Stimulated activated CD8-positive, alpha-beta memory T cell treated with anti-CD3 and anti-CD28 coated beads, Interleukin-2, amount 100 ng/mL, for 1 hour (primary cell): ENCODE measurements at places on chromosomes 13 and 19.

GRCh38 chr13:98651744-98652143 is 74.8 kb upstream of the STK24 start:
- DNase-seq = no peak

- peak; percentile 7 for DNase-seq
Measured at GRCh38 chr19:38142176-38143035, 81.6 kb downstream of the DPF1 start.

DNA sequence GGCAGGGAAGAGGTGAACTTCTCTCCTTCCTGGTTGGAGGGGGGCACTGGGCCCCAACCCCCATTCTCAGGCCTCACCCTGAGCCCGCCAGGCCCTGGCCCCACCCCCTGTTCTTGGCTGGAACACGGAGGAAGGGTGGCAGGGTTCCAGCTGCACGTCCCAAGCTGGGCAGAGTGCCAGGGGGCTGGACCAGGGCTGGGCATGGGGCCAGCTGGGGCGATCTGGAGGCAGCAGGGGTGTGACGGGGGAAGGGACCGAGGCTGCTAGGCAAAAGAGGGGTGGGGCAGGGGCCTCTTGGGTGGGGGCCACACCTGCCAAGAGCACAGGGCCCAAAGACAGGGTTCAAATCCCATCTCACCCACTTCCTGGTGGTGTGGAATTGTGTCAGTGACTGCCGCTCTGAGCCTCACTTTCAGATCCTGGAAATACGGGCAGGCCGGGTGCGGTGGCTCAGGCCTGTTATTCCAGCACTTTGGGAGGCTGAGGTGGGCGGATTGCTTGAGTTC is 2.2 kb downstream of the HIF3A start:
- no peak for DNase-seq

DNA sequence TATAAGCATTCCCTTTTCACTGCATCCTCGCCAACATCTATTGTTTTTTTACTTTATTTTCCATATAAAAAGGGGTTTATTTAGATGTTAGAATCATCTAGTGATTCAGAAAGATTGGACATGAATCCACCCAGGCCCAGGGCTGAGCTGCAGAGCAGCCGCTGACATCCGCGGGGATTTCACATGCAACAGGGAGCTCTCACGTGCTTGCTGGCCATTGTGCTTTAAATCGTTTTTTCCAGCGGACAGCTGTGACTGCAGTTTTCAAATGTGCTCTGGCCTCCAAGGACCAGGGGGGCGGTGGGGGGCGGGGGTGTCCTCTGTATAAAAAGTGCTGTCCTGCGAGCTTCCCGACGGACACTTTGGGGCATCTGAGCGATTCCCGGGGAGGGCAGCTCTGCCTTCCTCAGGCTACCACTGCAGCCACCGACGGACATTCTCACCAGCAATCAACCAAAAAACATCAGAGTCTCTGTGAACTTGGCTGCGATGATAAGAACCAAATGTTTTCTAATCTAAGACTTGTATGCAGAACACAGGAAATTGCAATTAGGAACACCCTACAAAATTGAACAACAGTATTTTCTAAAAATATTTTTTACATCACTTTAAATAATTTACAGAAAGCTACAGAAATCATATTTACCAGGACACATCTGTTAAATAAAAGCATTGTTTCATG is 12.6 kb downstream of the RB1 start:
- DNase-seq = no peak

GRCh38 chr13:94656176-94656575 is 54.5 kb downstream of the GPR180 start:
- DNase-seq = no peak

DNA sequence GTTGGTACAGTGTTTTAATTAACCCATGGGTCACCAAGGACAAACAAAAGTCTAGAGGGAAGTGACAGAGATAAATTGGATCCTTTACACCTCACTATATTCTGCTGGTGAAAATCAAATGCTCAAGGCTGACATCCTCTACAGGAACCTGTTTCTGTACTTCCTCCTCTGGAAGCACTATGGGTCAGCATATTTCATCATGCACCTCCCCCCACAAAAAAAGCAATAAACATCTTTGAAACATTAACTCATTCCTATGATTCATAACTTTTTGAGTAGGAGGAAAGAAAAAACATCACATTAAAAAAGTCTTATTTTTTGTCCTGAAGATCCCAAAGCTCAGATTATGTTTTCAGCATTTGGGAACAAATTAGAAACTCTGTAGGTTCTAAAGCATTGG is 588.3 kb upstream of the SGCG start:
- DNase-seq = no peak

DNA sequence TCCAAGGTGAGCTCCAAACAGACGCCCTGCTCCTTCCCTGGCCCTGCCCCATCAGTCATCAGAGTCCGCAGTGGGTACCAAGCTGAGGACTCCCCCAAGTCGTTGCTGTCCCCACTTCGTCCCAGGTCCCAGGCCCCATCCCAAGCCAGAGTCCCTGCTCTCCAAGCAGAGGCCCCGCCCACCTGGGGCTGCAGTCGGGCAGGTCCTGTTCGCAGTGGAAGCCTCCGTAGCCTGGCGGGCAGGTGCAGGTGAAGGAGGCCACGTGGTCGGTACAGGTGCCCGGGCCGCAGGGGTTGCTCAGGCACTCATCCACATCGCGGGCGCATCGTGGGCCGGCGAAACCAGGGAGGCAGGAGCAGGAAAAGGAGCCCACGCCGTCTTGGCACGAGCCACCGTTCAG is 19.4 kb downstream of the NOTCH3 start:
- DNase-seq = no peak

- no peak for DNase-seq
Measured at GRCh38 chr19:2477141-2477710, 1.3 kb downstream of the GADD45B start.

DNA sequence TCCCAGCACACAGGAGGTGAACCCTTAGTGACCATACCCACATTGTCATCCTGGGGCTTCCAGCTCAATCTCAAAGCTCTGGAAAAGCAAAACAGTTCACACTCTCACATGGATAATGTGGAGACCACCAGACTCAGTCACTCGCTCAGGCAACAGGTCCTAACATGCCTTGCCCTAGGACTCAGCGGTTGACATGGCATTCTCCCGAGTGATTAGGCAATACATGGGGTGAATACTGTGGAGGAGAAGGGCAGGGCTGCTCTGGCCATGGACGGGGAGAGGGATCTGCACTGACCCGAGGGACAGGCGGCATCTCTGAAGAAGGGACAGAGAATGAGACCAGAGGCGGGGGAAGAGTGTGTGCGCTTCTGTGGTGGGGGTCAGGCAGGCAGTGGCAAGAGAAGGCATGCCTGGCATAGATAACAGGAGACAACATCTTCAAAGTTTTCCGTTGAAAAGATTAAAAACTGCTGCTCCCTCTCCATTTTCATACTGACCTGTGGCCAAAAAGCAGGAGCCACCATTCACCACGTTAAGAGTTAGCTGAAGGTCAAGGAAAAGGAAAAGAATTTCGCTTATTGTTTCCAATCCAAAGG is 44.5 kb upstream of the EPHX3 start:
- DNase-seq = no peak

- no peak for DNase-seq
Measured at GRCh38 chr13:24250376-24251057, 58.9 kb upstream of the C1QTNF9 start.

- no peak for DNase-seq
Measured at GRCh38 chr13:106573284-106573846, 5.4 kb upstream of the ARGLU1 start.

DNA sequence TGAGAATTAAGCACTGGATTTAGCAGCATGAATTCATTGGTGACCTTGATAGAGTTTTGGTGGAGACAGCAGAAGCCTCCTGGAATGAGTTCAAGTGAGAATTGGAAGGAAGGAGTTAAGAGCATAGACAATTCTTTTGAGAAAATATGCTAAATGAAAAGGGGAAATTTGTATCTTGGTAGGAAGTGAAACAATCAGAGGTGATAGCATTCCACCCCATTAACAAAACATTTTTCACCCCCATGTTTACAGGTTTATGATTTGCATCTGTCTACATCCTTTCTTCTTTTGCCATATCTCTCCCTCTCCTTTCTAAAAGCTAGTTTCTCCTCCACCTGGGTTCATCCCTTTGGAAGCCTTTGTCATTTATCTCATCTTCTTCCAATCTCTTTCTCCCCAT is 27.5 kb downstream of the LNX2 start:
- no peak for DNase-seq

GRCh38 chr13:106115081-106115480 is 420.4 kb downstream of the EFNB2 start:
- no peak for DNase-seq

- DNase-seq = no peak
Measured at GRCh38 chr13:26941345-26942174, 181.0 kb upstream of the GPR12 start.

GRCh38 chr13:106496072-106496997 is 39.1 kb downstream of the EFNB2 start:
- no peak for DNase-seq

DNA sequence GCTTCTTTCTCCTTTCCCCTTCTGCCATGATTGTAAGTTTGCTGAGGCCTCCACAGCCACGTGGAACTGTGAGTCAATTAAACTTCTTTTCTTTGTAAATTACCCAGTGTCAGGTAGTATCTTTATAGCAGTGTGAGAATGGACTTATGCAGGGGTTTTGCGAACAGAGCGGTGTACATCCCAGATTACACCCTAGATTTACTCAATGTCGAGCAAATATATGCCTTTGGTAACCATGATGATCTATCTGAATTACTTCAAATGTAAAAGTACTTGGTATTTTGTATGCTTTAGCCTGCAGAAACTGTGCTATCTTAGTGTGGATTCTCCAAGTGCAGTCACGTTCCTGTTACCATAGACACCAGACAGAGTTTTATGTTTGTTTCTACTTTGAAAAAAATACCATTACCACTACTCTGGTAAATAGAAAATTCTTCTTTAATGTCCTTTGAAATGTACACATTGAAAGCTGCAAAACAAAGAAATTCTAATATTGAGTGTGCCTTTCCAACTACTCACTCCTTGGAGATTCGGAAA is 510.4 kb upstream of the ARGLU1 start:
- no peak for DNase-seq

GRCh38 chr19:35656700-35657099 is 8.6 kb downstream of the COX6B1 start:
- no peak for DNase-seq

- no peak for DNase-seq
Measured at GRCh38 chr13:57352114-57352513, 185.1 kb downstream of the PRR20E start.

GRCh38 chr19:11535792-11536595 is 2.7 kb upstream of the CNN1 start:
- peak; percentile 64 for DNase-seq

- no peak for DNase-seq
Measured at GRCh38 chr13:111554539-111555267, 234.3 kb downstream of the TEX29 start.

DNA sequence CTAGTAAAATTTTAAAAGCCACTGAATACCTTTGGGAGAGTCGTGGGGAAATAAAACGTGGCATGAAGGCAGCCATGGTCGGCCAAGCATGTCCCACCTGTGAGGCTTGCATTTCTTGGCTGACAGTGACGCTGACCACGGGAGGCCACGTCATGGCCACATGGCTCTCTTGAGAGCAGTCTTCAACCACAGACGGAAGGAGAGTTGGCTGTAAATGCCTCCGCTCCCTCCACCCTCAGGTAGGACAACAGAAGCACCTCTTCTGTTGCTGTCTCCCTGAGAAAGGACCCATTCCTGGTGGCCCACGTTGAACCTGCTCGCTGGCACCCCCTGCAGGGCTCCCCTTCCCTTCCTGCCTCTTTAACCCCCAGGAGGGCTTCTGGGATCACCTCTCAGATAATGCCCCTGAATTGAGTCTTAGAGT is 10.6 kb upstream of the LRRC25 start:
- no peak for DNase-seq

DNA sequence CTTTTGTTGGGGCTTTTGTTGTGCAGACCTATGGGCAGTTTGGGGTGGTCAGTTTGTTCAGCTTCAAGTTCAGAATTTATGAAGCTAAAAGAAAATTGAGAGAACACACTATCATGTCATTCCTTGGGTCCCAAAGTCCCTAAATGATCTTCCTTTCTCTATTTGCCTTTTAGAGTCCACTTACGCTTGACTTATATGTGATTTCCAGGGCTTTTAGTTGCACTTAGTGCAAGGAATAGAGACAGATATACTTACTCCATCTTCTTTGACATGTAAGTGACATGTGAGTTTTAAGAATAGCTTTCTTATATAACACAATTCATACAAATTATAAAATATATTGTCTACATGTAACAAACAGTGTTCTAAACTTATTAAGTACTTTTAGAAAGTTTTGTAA is 660.1 kb upstream of the SLITRK1 start:
- no peak for DNase-seq

DNA sequence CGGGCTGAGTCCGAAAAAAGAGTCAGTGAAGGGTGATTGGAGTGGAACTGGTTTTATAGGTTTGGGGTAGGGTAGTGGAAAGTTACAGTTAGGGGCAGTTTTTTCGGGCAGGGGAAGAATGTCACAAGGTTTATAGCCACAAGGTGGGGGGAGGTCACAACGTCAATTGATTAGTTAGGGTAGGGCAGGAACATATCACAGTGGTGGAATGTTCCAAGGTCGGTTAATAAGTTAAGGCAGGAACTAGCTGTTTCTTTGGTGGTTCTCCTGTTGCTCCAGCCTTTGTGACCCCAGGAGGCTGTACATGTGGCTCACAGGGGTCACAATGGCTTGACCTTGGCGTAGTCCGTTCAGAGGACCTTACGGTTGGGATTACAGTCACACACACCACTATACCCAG is 20.3 kb downstream of the RDH8 start:
- DNase-seq = no peak

DNA sequence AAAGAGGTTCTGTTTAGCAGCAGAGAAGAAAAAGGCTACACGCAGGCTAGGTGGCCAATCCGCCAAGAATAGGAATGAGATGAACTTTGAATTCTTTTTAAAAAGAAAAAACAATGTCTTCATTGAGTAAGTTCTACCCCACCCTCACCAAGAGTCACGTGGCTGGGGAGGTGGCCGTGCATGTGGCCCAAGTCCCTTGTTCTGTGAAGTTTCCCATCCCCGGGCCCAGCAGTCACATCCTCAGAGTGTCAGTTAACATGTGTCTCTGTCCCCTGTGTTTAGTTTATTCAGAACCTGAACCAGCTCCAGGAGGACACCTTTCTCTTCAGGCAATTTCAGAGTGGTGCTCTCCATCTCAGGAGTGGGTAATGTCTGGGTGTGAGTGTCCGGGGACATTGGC is 57.1 kb upstream of the MCF2L start:
- no peak for DNase-seq

- DNase-seq = no peak
Measured at GRCh38 chr13:97306645-97307044, 84.5 kb downstream of the MBNL2 start.

GRCh38 chr13:90615236-90615635 is 732.3 kb upstream of the MIR17HG start:
- no peak for DNase-seq

DNA sequence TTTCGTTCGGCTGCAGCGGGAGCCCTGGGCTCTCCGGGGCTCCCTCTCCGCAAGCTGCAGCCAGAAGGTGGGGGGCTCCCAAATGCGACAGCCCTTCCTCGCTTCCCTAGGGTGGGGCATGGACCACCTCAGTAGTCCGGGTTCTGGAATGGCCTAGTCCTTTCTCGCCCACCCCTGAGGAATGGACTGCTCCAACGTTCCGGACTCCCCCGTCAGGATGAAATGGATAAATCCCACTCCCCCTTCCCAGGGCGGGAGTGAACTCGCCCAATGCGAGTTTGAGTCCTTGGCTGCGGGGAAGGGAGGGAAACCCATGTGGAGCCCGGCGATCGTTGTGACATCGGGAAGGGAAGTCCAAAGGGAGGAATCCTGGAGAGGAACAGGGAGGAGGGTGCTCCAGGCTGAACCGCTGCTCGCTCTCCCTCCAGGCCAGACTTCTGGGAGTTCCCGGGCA is 5.5 kb downstream of the HRC start:
- no peak for DNase-seq
